Activated naive CD4-positive, alpha-beta T cell treated with anti-CD3 and anti-CD28 coated beads for 36 hours (primary cell): ENCODE measurements at places on chromosomes 7 and 10.

DNA sequence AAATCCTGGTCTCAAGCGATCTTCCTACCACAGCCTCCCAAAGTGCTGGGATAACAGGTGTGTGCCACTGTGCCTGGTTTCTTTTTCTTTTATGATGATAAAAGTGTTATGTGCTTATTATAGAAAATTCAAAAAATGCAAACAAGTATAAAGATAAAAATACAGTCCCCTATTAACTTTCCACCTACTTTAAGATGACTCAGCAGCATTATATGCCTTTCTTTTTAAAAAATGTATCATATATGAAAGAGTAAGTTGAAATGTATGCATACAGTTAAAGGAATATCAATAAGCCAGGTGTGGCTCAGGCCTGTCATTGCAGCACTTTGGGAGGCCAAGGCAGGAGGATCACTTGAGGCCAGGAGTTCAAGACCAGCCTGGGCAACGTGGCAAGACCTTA, 216.9 kb upstream of the GALNT17 start:
- DNase-seq, result no peak

- no peak for DNase-seq
These were observed 128.4 kb downstream of the NSUN6 start for GRCh38 chr10:18523025-18523424.

DNA sequence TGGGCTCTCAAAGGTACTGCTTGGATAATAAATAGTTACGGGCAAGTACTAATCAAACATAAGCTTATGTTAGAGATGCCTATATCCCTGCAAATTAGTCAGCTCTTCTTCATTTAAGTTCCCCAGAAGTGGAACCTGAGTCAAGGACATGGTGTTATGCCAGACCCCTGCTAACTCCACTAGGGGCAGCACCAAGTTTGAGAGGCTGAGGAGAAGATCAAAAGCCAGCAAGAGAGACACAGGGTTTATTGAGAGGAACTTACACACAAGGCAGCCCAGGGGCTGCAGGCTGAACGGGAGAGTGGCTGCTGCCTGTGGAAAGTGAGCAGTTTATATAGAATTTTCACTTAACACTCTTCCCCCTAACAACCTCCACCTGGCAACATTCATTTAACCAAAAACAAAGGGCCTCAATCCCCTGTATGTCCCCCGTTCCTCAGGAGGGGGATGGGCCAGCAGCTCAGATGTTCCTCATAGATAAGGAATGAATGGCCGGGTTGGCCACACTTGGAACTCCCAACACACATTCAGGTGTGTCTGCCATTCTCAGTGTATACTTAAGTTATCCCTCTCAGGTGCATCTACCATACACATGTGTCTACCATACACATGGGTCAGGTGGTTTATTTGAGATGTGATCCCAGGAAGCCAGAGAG, 62.6 kb upstream of the GHITM start:
- DNase-seq, result no peak

- no peak for DNase-seq
These were observed 417.0 kb downstream of the TYW1 start for GRCh38 chr7:67413670-67414069.

DNA sequence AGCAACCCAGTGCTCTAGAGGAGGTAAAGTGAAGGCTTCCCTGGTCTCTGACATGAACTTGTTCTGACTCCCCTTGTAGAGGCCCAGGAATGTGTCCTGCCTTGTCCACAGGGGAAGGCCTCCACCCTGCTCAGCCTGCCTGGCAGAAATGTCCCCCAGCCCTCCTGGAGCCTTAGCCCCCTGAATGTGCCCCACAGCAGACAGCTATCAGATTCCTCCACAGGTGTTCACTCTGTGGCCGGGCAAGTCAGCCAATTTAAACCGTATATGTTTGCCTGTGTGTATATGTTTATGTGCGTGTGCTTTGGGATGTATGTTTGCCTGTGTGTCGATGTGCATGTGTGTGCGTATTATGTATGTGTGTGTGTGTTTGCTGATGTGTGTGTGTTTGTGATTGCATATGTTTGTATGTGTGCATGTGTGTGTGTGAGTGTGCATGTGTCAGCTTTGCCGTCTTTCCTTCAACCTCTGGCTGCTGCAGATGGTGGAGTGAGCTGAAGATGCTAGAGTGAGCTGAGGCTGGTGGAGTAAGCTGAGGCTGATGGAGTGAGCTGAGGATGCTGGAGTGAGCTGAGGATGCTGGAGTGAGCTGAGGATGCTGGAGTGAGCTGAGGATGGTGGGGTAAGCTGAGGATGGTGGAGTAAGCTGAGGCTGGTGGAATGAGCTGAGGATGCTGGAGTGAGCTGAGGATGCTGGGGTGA, 68.9 kb upstream of the ANTXRL start:
- DNase-seq, result no peak

DNA sequence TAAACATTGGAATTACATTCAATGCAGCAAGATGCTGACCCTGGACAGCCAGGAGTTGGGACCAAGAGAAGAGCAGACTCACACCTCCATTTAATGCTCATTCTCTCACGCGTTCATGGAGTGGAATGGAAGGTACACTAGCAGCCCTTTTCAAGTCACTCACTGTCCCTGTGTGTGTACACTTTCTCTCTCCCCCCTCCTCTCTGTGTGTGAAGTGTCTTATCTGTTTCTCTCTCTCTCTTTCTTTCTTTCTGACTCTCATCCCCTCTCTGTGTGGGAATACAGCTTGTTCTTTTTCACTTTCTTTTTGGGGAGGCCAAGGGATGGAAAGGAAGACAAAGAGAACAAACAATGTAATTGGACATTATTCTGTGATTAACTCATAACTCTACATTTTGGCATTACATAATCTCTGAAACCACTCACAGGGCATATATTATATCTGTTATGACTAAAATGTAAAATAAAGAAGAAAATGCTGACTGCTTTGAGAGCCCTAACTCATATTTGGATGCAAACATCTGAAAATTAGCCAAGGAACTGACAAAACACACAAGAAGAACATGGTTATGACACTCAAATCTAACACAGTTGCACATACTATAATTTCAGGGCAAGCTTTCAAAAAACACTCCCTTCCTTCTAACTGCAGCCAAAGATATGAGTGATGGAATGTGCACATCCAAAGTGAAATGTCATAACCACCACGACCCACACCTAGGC, 188.8 kb downstream of the PARD3 start:
- DNase-seq, result no peak

- no peak for DNase-seq
These were observed 63.5 kb upstream of the LAMB1 start for GRCh38 chr7:108066486-108066885.

GRCh38 chr10:43417950-43418768, 9.2 kb upstream of the HNRNPF start:
- peak; percentile 76 for DNase-seq

DNA sequence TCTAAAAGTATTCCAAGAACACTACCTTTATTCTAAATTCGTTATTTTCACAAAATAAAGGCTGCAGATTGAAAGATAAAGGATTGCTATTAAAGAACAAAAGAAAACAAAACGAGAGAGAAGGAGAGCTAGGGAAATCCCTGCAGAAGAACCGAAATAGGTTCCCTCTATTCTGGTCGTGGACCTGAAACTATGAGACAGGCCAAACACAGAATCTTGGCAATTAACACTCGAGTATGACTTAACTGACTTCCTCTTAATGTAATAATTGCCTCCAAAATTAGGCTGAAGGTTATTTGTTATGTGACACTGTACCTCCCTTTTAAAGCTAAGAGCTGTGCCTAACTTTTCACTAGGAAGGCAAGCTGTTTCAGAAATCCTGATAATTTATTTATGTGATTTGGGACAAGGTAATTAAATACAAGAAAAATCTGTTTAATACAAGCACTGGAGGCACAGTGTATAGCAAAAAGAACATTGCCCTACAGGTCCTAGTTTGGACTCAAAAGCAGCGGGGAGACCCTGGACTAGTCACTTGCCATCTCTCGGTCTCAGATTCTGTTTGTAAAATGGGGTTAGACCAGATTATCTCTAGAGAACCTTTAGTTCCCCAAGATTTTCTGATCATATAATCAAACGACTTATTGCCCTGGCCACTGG, 11.6 kb downstream of the NAMPT start:
- no peak for DNase-seq

GRCh38 chr7:120402079-120402767, 129.2 kb downstream of the KCND2 start:
- DNase-seq, result no peak

GRCh38 chr10:101687071-101687658, 7.8 kb downstream of the FBXW4 start:
- DNase-seq, result no peak

DNA sequence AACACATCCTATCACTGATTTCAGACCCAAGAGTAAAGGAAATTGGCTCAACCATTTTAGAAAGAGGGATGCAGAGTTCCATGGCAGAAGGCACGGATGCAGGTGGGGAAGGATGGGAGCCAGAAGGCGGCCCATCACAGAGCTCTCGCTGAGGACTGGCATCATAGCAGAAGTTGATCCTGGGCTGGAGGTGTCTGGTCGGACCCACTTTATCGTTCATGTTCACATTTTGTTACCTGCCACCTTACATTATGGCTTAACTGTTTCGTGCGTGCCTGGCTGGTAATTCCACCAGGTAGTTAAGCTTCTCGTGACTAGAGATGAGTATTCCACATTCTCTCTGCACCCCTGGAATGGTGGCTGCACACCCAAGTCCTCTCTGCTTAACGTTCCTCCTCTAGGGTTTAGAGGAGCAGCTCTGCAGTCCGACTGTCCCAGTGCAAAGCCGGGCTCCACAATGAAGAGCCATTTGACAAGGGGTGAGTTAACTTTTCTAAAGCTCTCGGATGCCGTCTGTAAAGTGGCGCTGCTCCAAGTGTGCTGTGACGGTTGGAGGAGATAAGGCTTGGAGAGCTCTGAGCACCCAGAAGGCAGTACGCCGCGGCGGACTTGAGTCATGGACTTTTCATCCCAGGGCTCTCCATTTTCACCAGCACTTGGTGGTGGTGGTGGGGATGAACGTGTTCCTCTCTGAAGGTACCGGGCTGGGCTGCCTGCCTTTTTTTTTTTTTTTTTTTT, 157.1 kb upstream of the SHH start:
- no peak for DNase-seq

- DNase-seq, result peak; percentile 38
These were observed 329 bp downstream of the NOLC1 start for GRCh38 chr10:102152545-102152890.

GRCh38 chr10:110411047-110411410, 86.7 kb upstream of the DUSP5 start:
- DNase-seq, result no peak

- peak; percentile 65 for DNase-seq
These were observed 40.3 kb downstream of the NRCAM start for GRCh38 chr7:108415821-108416536.

DNA sequence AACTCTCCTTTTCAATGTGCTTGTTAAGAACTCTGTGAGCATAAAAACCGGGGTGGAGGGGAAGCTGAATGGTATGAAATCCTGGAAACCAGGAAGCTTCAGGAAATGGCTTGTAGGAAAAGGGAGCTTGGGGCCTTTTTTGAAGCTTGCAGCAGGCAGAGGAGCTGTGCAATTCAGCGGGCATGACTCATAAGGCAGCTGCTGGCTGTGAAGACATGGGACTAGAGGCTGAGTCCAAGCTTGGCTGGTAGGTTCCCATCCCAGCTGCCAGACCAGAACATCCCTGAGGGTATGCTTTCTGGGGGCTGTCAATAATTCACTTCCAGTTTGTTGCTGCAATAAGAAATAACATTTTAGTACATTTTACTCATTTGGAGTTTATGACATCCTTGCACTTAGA, 36.8 kb upstream of the CDC14C start:
- DNase-seq, result no peak

GRCh38 chr10:73408978-73409521, 4.8 kb downstream of the ANXA7 start:
- DNase-seq, result no peak

GRCh38 chr10:14022954-14023672, 307.6 kb downstream of the FRMD4A start:
- DNase-seq, result no peak

DNA sequence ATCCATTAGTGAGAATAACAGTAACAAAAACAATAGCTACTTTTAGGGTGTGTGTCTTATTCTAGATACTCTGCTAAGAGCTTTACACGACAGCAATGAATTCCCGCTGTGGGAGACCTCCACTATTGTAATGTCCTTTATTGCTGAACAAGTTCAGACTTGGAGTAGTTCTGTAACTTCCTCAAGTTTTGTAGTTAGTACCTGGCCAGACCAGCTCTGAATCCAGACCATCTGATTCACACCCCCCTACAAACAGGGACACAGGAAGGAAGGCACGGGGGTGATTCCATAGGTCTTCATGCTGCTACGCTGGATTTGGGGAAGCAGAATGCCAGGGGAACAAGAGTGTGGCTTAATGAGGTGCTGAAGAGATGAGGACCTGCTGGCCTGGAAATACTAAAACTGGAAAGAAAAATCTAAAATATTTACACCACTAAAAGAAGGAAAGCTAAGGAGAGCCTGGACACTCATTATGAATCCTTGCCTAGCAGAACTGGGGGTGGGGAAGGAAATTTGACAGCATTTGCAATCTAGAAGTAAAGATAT, 194.6 kb upstream of the TMEM72 start:
- no peak for DNase-seq

DNA sequence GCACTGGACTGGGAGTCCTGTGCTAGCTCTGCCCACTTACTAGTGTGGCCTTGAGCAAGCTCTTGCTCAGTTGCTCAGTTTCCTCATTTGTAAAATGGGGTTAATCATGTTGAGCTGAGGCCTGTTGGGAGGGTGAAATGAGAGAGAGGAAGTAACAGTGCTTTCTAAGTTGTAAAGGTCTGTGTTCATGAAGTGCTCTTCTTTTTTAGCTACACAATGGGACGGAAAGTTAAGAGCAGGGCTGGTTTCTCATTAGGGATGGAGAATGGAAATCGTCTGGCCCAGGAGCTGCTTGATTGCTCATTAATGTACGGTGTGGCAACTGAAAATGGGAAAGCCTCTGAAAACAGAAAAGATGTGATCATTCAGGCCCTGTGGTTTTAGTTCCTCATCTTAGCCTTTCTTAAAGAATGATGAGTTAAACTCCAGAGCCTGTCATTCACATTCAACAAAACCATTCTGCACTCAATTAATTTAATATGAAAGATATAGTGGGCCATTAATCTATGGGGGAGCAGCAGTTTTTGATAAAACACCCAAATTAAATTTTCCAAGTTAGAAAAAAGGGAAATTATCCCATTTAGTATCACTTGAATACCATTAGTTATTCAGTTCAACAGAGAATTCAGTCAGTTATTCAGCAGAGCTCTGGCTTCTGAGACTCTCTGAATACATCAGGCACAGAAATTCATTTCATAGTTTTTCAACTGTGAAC, 60.5 kb downstream of the SH2D4B start:
- DNase-seq, result no peak
